SHP77 (cell line): ENCODE measurements at places on chromosomes 2 and 18.
A peak's percentile ranks its signal among the peaks of the same experiment; 100 is the strongest.

DNA sequence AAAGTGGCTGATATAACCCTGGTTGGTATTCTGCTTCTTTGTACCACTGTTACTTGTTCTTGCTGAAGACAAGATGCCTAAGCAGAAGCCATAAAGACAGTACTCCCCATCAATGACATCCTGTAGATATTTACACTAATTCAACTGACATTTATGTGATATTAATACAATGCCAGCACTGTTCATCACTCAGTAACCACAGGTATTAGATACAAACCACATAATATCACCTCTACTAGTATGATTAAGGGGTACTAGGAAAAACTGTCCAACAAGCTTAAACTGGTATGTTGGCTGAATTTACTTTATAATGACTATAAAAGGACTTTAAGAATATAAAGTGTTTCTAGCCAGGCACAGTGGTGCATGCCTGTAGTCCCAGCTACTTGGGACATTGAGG is 65.8 kb downstream of the RTN4 start:
- no peak for DNase-seq

DNA sequence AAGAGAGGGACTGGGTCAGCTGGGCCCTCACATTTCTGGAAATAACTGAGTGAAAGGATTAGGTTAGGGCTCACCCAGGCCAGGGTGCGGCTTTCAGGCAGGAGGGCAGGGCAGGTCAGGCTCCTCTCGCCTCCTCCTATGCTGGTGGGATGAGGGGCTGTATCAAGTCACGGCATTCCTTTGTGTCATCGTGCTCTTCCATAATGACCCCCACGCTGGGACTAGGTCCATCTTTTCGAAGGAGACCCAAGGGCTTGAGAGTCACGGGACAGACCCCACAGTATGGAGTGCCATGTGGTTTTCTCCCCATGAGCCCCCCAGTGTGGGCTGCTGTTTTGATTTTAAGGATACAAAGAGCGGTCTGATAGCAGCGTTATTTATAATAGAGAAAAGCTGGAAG is 137.8 kb upstream of the COPS8 start:
- DNase-seq: no peak

DNA sequence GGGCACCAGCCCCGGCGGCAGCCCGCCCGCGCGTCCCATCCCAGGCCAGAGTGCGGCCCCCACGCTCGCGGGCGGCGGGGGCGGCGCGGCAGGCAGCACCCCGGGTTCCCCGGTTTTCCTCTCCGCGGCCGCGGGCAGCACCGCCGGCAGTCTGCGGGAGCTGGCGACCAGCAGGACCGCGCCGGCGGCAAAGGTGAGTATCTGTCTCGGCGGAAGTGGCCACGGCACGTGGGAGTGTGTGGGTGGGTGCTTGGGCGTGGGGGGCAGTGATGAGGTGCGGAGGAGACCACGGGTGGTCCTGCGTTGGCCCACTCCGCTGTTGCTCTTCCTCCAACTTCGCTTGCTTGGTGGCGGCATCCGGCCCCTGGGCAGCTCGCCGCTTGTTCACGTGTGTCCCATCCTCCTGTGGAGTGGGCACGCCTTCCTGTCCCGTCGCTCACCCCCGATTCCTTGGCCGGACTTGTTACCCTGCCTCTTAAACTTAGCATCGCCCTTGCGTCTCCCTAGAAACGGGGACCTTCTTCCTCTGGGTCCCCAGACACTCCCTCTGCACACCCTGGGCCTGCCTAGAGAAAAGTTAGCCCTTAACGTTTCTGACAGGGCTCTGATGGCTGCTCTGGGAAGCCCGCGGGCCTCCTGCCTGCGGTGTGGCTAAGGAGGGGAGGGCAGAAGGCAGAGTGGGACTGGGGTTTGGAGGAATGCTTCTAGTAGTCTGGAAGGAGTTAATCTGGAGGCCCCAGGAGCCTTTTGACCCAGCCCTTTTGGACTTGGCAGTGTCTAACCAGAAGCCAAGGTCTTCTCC is 1.1 kb downstream of the SH3RF3 start:
- no peak for DNase-seq

- DNase-seq: no peak
Observed at GRCh38 chr18:33152376-33152775, 288.1 kb downstream of the CCDC178 start.

- no peak for DNase-seq
Observed at GRCh38 chr2:111667542-111668273, 216.3 kb downstream of the ANAPC1 start.

GRCh38 chr2:44934983-44935728 is 6.3 kb upstream of the SIX3 start:
- DNase-seq: no peak

DNA sequence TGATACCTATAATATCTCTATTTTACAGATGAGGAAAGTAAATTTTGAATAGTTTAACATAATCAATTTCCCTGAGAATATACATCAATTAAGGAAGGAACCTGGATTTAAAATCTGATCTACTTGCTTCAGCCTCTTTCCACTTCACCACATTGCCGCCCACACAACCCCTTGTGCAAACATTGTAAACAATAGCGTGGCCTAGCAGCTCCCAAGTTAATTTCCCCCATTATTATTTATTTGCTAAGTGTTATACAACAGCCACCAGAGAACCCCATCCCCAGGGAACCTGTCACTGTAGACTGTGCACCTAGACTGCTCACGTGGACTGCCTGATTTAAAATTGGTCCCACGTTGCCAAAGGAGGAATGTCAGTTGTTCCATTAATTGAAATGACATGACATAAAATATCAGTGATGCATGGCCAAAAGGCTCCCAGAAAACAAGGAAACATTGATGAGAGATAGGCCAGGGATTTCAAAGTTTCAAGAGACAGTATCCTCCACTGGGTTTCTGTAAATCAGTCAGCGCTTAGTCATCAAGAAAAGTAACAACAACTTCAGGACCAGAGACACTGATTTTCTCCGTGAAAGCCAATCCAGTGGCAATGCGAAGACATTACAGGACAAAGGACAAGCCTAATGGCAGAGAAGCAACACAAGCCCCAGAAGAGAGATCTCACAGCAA is 41.3 kb downstream of the SCG2 start:
- peak; percentile 58 for DNase-seq

DNA sequence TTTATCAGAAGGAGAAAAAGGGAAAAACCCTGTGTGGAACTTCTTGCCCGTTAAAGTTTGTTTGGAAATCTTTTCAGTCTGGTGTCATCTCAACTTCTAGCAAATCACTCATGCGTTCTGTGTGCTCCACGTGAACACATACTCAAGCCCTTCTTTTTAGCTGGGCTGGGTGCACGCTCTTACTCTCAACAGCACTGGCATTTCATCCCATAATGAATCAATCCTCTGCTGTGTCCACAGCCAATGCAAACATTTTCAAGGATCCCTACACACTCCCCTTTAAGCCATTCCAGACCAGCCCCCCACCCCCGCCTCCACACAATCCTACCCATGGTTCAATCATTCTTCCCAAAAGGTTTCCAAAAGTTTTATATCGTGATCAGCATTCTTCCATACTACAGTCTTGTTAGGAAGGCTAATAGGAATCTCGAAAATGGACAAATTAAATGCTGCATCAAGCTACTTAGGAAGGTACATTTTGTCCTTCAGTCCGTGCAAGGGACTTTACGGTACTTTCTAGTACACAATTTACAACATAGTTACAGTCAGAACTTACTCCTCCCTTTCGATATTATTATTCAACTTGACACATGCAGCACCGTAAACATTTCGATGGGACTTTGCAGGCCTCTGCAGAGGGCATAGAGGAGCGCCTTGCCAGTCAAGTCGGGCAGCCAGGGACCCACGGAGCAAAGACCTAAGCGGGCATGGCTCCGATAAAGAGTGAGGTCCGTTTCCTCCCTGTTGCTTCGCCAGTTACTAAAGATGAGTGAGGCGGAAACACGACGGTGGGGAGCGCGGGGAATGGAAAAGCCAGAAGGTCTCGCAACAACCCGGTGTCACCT is 1.4 kb downstream of the PTGR3 start:
- DNase-seq: peak; percentile 21

DNA sequence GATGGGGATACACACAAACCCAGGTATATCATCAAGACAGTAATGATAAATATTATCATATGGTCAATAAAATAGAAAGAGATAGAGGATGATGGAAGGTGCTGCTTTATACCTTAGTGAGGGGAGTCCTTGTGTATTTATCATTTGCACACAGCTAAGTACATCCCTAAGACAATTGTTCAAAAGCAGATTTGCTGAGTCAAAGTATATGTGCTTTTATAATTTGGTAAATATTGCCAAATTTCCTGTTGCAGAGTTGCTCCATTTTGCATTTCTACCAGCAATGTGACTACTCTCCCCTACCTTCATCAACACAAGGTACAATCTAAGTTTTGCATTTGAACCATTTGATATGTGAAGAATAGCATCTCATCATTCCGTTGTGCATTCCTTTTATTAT is 22.6 kb upstream of the PLEK start:
- DNase-seq: no peak

DNA sequence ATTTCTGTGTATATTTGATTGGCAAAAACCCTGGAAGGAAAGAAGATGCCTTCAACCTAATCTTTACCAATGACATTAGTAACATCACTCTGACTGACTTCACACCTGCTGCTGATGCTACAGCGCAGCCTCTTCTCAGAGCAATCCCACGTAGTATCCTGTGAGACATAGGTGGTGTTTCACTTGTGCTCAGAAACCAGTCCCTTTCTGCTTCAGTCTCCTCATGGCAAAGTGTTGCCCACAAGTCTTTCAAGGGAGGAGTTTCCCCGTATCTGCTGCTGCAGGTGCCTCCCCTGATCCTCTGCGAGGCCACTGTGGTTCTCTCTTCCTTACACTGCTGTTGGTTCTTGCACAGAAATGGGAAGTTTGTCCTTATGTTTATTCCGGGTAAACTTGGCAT is 433.2 kb upstream of the TNP1 start:
- DNase-seq: no peak

DNA sequence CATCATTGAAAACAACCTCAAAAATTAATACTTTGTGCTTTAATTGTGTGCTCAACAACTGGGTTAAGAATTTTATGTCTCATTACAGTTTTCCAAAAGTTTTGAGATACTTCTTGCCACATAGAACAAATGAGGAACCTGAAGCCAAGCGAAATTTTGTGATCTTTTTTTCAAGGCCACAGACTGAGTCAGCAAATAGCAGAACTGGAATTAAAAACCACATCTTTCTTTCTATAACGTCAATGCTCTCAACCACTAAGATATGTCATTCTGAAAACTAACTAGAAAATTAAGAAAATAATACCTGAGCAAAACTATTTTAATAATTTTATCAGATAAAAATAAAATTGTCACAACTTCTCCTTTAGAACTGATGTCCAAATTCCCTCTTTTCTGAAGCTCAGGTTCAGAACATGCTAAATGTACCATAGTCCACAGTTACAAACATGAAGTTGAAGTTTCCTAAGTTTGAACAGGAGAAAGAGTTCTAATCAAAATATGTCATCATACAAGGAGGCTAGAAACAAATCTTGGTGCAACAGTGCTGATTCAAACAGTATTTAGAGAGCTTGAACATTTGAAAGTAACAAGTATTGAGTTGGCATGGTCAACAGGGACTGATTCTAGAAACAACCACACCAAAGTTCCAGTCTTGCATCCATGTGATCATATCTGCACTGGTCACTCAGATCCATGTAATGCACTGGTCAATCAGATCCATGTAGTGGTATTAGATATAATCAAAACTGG is 27.6 kb upstream of the CALCRL start:
- DNase-seq: no peak

DNA sequence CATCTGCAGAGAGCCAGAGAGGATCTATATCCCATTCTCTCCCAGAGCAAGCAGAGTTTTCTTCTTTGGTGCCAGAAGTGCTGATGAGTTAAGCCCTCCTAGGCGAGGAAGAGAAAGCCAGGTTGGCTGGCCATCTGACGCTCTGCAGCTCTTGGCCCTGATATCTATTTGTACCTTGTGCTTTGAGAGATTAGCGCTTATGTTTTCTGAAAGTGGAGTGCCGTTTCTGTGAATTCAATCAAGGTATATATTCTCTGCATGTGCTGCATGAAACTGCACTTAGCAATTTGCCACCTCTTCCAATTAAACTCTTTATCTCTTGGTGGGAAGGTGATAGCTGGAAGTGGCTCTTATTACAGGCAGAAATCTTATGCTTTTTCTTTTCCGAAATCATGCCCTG is 177.5 kb downstream of the LPIN1 start:
- no peak for DNase-seq

- DNase-seq: no peak
Observed at GRCh38 chr2:150167711-150168110, 319.8 kb downstream of the RND3 start.

GRCh38 chr2:15671409-15671808 is 79.7 kb downstream of the DDX1 start:
- DNase-seq: no peak

- DNase-seq: no peak
Observed at GRCh38 chr2:227617316-227618230, at the start of gene SCYGR4. Gene SCYGR4, plus strand, starts transcription at chr2:227617498. Its CDS starts 0 bp downstream, at chr2:227617498.

DNA sequence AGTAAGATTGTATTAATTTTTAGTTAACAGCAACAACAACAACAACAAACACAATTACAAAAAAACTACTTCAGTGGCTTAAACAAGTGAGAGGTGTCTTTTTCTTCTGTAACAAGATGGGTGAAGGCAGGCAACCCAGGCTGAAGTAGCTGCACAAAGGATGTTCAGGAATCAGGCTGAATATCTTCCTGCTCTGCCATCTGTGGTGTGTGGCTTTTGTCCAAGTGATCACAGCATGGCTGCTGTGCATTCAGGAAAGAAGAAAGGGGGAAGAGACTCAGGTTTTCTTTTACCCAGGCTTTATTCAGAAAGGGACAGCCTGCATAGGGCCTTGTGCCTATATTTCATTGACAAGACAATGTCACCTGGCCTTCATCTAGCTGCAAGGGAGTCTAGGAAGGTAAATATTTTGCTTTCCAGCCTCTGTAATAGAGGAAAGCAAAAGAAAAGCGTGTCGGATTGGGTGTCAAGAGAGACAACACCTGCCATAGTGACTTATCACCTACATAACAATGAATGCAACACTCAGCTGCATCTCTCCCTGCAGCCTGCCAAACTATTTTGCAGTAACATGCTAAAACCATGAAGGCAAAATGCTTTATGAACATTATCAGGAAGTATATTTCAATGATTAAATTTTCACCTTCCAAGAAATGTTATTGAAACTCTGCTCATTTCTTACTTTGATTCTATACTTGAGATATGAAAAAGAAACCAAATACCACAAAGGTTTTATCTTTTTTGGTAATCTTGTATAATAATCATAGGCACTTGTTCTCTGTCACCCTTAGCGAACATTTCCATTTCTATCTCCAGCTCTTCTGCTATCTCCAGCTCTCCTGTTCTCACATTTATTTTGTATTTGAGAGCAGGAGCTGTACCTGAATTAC is 14.6 kb downstream of the G6PC2 start:
- no peak for DNase-seq

GRCh38 chr2:82481207-82481606 is 1977.9 kb downstream of the SUCLG1 start:
- DNase-seq: no peak

- no peak for DNase-seq
Observed at GRCh38 chr2:200095436-200095835, 140.1 kb downstream of the MAIP1 start.

GRCh38 chr2:41948397-41948763 is 99.4 kb upstream of the PKDCC start:
- DNase-seq: no peak
